ENCODE measurements at places on chromosomes 6 and 20.

- DNase-seq = no peak
Observed at GRCh38 chr20:24872291-24873024, 76.6 kb upstream of the CST7 start.

DNA sequence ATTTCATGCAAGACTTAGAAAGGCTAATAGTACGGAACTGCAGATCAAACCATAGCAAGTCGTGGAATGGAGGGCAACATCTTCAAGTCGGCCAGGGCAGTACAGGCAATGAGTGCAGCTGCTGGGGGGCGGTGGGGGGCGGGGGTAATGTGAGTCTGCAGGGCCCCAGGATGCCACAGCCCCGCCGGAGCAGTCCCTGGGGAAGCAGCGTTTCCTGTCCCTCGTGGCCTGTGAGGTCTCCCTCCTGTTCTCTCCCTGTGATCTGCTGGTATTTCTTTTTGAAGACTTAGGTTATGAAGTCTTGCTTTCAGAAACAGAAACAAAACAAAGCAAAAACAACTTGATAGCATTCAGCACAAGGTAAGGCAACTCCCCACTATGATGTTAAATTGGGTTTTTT, 351.9 kb downstream of the FOXA2 start:
- no peak for DNase-seq

DNA sequence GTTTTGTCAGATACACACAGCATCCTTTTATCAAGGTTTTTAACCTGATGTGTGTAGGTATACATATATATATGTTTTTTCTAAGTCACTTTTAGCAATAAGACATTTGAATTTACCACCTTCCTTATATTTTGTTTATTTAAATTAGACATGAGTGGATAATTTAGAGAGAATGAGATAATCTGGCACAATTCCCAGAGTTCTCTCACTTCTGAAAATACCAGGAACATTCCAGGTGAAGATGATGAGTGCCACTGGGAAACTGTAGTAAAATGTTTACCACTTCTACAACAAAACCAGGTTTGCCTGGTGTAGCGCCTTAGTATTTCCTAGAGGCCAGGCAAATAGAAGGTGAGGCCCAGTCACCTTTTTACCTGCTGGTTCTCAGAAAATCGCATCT, 189.5 kb downstream of the TMEM242 start:
- no peak for DNase-seq

DNA sequence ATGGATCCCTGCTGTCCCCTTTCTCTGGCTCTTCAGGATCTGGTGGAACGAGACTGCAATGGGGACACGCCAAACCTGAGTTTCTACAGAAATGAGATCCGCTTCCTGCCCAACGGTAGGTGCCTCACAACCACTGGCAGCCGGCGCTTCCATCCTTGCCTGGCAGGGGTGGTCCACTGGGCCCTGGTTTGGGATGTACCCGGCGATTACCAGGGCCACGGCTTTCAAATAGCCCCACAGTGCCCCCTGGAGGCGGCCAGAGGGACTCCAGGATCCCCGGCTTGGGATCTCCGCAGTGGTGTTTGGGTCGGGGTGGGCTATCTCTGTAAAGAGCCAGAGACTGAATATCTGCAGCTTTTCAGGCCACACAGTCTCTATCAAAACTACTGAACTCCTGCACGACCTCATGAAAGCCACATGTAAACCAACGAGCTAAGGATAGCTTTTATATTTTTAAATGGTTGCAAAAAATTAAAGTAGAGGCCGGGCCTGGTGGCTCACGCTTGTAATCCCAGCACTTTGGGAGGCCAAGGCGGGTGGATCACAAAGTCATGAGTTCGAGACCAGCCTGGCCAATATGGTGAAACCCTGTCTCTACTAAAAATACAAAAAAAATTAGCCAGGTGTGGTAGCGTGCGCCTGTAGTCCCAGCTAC, 3.7 kb downstream of the OGFR start:
- DNase-seq = peak; percentile 62

DNA sequence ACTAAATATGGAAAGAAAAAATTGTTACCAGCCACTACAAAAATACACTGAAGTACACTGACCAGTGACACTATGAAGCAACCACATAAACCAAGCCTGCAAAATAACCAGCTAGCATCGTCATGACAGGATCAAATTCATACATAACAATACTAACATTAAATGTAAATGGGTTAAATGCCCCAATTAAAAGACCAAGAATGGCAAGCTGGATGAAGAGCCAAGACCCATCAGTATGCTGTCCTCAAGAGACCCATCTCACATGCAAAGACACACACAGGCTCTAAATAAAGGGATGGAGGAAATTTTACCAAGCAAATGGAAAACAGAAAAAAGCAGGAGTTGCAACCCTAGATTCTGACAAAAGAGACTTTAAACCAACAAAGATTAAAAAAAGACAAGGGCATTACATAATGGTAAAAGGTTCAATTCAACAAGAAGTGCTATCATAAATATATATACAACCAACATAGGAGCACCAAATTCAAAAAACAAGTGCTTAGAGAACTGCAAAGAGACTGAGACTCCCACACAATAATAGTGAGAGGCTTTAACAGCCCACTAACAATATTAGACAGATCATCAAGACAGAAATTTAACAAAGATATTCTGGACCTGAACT, 104.8 kb downstream of the HACE1 start:
- no peak for DNase-seq

GRCh38 chr6:161444464-161444863, 170.6 kb upstream of the AGPAT4 start:
- DNase-seq = no peak

GRCh38 chr6:71642120-71642519, 244.2 kb upstream of the RIMS1 start:
- no peak for DNase-seq

DNA sequence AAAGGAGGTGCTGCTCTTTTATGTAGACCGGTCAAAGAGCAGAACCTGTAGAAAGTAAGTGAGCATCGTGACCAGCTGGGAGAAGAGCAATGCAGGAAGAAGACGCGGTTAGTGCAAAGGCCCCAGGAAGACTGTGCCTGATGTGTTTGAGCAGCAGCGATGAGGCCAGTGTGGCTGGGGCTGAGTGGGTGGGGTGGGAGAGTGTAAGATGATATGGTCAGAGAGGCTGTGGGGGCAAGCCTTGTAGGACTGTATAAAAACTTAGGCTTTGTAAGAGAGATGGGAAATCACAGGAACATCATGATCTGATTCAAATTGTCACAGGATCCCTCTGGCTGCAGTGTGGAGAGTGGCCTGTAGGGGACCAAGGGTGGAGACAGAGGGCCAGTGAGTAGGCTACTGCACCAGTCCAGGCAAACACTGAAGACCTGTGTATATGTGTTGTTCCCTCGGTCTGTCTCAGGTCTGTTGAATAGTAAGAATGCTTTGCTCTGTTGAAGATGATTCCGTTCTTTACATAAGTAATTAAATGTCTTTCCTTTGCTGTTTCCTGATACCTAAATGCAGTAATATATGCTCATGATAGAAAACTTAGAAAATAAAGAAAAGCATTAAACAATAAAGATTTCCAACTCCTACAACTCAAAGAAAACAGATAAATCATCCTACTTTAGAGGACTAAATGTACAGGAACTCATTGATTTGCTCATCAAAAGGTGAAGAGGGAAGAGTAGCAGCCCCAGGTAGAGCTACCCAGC, 23.6 kb upstream of the WFDC2 start:
- peak; percentile 15 for DNase-seq

GRCh38 chr6:109342911-109343310, 39.4 kb downstream of the CD164 start:
- DNase-seq = no peak

- DNase-seq = no peak
Observed at GRCh38 chr20:32129863-32130262, 20.3 kb downstream of the TM9SF4 start.

DNA sequence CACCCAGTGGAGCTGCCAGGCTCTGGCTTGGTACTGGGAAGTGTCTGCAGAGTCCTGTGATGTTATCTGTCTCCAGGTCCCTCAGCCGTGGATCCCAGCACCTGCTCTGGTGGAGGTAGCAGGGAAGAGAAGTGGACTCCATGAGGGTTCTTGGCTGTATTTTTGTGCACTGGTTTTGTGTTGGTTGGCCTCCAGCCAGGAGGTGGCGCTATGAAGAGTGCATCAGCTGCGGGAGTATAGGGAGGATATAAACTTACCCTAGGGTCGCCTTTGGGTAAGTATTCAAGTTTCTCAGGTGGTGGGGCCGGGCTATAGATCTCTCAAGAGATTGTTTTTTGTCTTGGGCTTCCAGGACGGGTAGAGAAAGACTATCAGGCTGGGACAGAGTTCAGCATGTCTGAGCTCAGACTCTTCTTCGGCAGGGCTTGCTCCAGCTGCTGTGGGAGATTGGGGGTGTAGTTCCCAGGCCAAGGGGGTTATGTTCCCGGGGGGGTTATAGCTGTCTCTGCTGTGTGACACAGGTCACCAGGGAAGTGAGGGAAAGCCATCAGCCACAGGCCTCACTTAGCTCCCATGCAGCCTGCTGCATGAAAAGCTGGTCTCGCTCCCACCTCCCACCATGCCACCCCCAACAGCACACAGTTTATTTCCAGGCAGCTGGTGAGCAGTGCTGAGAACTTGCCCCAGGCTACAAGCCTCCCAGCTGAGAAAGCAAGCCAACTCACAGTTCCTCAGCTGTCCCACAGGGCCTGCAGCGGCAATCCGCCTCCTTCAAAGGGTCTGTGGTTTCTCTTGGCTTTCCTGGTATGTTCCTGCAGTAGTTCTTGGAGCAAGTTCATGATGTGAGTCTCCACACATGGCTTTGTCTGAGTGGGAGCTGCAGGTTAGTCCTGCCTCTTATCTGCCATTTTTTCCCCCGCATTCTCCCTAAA, 115.7 kb downstream of the AIG1 start:
- no peak for DNase-seq

GRCh38 chr6:16002332-16003196, 126.3 kb upstream of the MYLIP start:
- DNase-seq = no peak

DNA sequence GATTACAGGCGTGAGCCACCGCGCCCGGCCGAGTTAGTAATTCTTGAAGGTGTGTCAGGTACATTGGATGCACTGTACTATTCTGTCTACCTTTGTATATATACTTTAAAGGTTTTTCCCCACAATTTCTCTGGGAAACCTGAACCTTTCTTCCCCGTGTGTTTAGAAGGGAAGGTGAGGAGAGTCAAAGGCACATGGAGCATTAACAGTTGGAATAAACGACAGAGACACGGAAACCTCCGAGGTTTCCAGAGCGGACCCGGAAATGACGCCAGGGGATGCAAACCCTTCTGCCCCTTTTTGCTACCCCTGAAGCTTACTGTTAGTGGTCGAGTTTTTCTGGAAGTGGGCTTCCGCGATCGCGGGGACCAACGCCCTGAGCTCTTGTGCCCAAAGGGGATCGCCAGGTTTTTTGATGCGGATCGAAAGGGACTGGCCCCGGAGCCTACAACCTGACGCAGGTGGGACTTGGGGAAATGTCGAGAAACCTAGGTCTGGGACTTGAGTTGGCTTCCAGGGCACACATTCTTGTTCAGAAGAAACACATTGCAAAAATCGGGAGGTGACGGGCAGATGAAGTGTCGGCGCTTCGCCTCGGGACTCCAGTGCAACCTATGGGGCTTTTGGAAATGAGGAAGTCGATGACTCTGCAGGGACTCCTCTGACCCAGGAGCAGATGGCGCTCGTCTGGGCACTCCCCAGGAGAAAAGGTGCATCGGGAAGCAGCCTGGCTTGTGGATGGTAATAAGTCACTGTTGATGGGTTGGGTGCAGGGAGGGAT, 218.2 kb downstream of the OR2B2 start:
- peak; percentile 11 for DNase-seq

DNA sequence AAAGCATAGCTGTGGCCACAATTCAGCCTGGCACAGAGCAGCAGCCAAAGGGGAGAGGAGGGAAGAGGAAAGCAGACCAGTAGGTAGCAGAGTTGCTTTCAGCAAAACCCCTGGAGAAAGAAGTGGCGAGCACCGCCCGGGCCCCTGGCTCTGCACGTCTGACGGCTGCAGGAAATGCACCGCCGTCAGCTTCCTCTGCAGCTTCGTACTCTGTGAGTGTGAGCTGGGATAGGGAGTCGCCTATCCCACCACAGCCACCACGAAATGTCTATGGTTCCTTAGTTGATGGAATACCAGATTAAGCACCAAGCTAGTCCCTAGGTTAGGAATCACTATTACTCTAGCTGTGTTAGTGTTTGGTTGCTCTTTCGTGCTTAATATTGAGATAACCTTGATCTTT, 79.9 kb upstream of the NAA20 start:
- DNase-seq = no peak

DNA sequence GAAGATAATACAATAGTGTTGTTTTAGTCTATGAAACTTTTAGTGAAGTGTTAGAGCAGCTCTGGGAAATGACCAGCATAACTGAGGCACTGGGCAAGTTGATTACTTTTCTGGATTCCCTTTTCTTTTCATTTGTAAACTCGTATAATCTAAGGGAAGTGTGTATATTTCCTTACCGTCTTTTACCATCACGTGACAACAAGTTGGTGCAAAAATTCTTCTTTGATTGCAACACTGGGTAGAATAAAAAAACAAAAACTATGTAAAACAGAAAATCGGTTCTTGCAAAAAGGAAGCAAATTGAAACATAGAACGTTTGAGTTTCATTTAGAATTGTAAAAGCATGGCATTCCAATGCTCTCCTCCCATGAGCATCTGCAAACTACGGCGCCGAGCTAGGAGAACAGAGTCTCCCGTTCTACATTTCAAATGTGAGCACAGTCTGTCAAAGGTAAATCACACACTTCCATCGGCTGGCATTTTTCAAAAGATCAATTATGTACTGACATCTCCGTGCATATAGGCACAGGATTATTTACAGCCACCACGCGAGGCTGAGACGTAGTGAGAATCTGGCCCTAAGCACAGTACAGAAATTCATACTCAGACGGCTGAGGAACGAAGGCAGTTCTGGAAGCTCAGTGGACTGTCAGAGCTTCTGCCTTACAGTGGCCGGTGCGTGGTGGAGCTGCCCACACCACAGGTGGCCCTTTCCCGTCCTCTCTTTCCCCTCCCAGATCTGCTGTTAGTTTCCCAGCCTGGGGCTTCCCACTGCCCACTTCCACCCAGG, 314.0 kb downstream of the BMP7 start:
- no peak for DNase-seq

DNA sequence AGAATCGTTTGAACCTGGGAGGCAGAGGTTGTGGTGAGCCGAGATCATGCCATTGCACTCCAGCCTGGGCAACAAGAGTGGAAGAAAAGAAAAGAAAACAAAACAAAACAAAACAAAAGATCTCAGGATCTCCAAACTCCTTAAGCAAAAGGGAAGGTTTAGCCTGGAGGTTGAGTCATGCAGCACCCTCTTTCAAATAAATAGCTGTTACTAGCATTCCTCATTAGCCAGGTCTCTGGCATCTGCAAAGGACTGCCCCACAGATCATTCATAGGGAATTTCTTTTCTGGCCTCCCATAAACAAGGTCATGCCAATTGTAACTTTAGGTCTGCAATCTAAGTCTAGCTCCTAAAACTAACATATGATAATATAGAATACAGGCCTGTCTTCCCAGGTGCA, 37.2 kb downstream of the EDN1 start:
- no peak for DNase-seq

GRCh38 chr6:81801489-81801888, 49.0 kb upstream of the TENT5A start:
- no peak for DNase-seq

GRCh38 chr6:168147205-168147738, 68.3 kb upstream of the FRMD1 start:
- DNase-seq = no peak
